ENCODE measurements at places on chromosomes 12 and 14.

DNA sequence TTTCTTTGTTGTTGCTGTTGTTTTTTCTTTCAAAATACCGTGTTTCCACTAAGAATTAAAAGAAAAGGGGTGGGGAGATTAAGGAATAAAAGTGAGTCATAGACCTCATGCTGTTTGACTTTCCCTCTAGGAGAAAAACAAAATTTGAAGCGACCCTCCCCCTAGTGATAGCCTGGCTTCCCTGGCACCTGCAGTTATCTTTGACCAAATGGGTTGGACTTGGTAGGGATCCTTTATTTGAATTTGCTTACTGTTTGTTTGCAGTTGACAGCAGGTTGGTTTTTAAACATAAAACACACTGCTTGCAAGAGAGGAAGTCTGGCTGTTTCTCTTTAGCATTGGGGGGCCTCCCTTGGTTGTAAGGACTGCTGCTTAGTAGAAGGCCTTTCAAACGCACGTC, 14.0 kb downstream of the OTX2 start:
- DNase-seq = no peak

- no peak for DNase-seq
Measured at GRCh38 chr14:58555647-58556046, 82.1 kb upstream of the DACT1 start.

DNA sequence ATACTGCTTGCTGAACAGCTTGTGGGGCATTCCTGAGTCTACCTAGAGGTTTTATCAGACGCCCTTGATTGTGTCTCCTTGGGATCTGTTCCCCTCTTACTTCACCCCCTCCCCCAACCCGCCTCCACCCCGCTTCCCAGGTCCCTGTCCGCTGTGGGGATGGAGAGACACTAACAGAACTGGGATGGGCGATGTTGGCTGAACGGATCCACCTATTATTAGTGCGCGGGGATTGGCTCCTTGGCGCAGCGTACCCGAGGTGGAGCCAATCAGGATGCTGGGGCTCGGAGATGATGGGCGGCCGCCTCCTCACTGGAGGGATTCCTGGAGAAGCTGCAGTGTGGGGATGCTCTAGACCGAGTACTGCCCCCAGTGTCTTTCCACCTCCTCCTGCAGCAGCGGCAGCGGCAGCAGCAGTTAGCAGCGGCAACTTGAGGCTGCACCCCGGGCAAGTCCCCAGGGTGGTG, at the start of gene SYT1:
Gene SYT1 (plus strand): TSS at position 372 of the 467 bp plus-strand sequence.
- no peak for DNase-seq

- DNase-seq = no peak
Measured at GRCh38 chr12:9809338-9809737, 17.9 kb upstream of the KLRF1 start.

DNA sequence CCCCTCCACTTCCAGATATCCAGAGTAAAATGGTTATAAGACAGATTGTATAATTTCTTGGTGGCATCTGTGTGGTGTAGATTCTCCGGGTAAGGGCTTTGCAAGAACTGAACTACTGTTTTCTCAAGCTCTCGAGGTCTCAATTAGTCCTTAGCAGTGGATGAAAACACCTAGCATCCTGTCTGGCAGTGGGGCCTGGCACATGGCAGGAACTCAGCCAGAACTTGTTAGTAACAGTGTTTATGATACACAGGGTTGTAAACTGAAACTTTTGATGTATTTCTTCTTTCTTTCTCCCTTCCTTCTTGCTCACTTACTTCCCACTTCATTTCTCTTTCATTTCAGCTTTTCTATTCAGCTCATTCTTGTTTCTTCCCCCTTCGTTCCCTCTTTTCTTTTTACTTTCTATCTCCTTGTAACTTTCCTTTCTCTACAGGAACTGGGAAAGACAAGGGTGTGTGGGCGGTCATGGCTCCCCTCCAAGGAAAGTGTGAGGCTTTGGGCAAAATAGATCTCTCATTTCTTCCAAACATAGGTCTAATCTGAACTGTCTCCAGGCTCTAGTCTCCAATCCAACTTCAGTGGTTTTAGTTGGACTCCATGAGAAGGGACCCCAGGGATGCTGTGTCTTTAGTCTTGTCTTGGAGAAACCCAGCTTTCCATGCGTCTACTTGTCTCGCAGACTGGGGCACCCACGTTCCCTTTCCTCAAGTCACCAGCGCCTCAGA, 159.7 kb downstream of the PAH start:
- no peak for DNase-seq

GRCh38 chr14:102731871-102732800, 45.1 kb upstream of the TRAF3 start:
- no peak for DNase-seq

GRCh38 chr12:102865821-102866615, 51.0 kb downstream of the PAH start:
- DNase-seq = no peak

- no peak for DNase-seq
Measured at GRCh38 chr12:4164559-4165558, 108.7 kb upstream of the CCND2 start.

DNA sequence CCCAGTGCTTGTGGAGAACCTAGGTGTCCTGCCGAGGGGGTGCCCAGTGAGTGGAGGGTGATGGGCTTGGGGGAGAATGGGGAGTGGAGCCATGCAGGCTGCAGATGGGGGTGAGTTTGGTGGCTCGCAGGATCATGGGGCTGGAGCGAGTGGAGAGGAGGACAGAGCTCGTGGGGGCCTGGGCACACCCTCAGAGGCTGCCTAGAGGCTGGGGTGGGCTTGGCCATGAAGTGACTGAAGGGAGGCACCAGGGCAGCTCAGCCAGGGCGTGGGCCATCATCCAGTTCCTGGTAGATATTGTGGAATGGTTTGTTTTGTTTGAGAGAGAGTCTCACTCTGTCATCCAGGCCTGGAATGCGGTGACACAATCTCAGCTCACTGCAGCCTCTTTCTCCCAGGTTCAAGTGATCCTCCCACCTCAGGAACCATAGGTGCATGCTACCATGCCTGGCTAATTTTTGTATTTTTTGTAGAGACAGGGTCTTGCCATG, 43.4 kb upstream of the AMN start:
- DNase-seq = no peak

DNA sequence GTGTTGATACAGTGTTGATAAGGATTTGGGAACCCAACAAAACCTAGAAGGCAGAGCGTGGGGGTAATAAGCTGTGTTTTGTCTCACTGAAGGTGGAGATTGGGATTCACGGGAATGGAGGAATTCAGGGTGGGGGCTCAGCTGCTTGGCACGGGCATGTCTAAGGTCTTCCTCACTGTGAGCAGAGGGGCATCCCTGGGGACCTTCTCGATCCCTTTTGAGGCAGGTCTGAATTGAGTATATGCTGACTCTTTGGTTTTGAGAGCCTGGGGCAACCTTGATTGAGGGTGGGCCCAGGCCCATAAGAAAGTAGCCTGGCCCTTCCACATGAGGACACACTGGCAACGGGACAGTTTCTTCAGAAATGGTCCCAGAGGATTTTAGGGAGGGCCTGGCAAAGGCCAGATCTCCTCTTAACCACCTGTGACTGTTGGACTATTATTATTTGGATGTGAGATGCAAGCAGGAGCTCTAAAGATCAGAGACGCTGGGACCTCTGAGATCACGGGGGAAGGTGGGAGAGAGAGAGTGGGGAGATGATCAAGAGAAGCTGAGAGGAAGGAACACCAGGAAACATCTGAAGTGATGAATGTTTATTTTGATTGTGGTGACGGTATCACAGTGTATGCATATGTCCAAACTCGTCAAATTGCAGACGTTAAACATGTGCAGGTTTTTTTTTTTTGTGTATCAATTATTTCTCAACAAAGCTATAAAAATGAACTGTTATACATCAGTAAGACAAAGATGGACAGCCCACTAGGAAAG, 48.4 kb downstream of the SMIM41 start:
- DNase-seq = no peak

GRCh38 chr14:33847066-33847465, 103.8 kb downstream of the EGLN3 start:
- no peak for DNase-seq

- DNase-seq = no peak
Measured at GRCh38 chr12:49502590-49502989, 36.2 kb upstream of the KCNH3 start.

DNA sequence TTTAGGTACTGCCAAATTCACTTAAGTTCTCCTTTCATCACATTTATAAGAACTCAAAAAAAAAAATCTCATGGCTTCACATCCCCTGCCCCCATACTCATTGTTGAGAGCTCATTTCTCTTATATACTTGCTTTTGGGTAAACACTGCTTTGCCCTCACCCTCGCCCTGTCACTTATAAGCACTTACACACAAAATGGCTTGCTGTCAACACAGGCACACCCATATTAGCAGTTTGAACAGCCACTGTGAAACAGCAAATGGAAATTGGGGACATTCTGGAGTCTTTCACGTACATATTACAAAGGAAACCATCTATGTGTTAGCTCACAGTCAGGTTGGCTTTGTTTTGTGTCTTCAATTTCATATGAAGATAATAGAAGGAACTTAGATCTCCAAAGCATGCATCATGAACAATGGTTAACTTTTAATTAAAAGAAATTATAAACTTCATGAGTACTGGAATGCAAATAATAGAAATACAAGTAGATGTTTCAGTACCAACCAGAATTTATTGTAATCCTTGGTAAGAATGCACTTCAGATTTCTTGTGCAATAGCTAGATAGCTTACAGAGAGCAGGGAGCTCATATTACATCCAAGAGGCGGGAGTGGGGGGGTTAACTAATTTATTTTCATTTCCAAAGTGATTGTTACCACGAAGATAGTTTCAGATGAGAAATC, 272.2 kb downstream of the ALG10B start:
- DNase-seq = no peak

DNA sequence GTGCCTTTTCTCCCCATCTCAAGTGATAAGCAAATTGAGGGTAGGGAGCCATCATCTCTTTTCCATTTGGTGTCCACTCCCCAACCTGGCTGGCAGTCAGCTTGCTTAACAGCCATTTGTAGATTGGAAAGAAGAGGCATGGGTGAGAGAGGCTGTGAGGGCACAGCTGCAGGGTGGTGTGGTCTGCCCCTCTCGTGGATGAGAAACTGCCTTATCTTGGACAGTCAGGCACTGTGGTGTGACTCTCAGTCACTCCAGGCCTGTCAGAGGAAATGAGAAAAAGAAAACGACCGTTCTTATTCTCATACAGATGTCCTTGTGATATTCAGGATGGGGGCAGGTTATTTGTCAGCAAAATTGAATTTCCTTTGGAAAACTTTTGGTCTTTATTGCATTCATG, 65.1 kb upstream of the SRSF5 start:
- DNase-seq = no peak

DNA sequence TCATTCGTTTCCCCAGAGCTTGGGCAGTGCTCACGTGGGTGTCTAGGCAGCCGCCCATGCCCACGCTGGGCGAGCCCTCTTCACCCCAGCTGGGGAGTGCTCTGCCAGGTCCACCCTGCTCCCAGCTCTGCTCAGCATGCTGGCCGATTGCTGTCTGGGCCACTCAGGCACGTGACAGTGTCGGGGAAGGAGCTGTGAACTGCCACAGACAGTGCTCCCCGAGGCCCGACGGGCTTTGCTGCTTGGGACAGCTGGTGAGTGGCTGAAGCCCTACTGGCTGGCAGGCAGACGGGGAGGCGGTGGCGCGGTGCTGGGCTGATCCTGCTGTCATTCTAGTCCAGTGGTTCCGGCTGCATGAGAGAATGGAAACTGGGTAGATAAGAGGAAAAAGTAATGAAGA, 15.8 kb downstream of the NOC4L start:
- no peak for DNase-seq

GRCh38 chr12:71270057-71270456, 112.3 kb upstream of the TSPAN8 start:
- no peak for DNase-seq

All from HAP-1 (cell line).